ENCODE measurements at places on chromosomes 12 and 14. TPM values are rescaled to one million over a fixed set of nuclear protein-coding genes. Genes with fewer than 3 reads are reported as not detected.

DNA sequence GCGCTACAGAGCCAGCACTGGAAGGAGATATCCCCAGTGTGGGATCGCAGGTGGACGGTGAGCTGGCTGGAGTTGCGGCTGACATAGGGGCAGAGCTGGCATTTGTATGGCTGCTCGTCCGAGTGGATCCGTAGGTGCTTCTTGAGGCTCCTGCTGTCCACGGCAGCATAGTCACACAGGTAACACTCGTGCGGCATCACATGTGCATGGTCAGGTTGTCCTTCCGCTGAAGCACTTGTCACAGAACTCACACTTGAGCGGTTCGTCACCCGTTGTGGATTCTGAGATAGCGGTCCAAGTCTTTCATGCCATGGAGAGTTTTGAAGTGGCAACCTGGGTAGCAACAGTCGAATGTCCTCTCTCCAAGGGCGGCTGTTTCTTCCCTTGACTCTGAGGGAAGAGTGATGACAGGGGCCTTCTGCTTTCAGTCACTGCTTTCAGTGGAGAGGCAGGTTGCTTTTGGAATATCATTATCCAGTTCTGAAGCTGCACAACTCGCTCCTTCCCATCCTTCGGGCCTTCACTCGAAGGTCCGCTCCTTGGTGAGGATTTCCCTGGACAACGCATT is 37.0 kb upstream of the SAV1 start:
- no peak for DNase-seq

DNA sequence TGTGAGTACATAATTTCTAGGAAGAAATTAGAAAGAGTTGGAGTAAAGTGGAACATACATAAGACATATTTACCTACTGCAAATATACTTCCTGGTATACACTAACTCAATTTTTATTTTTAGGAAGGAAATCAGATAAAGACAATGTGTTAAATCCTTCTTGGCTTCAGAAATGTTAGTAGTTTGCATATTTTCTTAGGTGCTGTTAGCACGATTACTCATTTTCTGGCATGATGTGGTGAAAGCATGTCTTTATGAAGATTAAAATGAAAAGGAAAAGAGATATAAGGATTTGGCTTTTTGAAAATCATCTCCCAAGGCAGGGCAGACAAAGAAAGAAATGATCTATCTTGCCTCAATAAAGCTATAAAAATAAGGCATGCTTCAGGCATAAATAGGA is 287.6 kb upstream of the E2F7 start:
- DNase-seq = no peak

DNA sequence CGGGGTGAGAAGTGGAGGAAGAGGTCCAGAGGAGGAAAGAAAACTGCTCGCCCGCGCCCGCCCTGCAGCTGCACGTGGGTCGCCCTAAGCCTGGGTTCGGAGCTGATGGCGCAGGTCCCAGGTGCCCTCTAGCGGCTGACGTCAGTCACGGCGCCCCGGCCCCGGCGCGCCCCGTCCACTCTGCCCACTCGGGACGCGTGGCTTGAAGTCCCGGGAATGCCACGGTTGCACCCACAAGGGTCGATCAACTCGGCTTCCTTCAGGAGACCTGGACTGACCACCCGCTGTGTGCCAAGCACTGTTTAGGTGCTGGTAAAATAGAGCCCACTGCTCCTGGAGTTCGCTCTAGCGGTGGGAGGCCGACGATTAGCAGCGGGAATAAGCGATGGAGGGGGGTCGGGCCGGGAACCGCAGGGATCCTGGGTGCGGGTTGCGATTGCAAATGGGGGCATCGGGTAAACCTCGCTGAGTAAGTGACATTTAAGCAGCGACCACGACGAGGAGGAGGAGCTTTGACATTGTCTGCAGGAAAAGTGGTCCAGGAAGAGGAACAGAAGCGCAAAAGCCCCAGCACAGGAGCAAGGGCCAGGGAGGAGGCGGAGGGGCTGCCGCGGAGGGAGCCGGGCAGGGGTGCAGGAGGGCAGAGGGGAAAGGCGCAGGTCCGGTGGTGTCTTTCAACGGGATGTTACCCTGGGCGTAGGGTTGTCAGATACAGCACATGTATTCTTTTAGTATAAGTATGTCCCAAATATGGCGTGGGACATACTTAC is 5.1 kb upstream of the ZNF839 start:
- peak; percentile 75 for DNase-seq

DNA sequence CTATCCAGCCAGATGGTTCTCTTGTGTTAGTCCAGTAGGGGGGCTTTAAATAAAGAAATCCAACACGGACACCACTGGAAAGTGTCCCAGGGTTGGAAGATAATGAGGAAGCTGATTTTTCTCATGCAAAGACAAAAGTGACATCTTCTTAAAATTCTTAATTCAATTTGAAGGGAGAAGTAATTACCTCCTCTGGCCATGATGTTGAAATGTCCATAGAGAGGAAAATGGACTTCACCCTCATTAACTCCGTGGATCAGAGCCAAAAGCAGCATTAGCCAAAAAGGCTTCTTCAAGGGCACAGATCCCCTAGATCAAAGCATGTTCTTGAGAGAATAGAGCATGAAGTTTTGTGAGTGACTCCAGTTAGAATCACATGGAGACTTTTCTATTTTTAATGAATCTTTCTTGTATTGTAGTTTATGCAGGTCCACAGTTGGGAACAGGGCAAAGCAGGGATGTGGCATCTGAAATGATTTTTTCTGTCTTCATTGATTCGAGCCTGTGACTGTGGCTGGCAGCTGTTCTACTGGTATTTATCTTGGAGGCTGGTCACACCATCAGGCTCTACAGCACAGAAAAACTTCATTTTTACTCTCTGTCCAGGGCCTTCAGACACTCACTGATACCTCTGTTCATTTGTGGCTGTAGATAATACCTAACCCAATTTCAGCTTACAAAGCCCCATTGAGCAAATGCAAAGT is 1002.5 kb downstream of the AACS start:
- no peak for DNase-seq

GRCh38 chr14:90179357-90179756 is 77.0 kb upstream of the PSMC1 start:
- no peak for DNase-seq

GRCh38 chr12:31524791-31525495 is 66.0 kb downstream of the DENND5B start:
- no peak for DNase-seq

DNA sequence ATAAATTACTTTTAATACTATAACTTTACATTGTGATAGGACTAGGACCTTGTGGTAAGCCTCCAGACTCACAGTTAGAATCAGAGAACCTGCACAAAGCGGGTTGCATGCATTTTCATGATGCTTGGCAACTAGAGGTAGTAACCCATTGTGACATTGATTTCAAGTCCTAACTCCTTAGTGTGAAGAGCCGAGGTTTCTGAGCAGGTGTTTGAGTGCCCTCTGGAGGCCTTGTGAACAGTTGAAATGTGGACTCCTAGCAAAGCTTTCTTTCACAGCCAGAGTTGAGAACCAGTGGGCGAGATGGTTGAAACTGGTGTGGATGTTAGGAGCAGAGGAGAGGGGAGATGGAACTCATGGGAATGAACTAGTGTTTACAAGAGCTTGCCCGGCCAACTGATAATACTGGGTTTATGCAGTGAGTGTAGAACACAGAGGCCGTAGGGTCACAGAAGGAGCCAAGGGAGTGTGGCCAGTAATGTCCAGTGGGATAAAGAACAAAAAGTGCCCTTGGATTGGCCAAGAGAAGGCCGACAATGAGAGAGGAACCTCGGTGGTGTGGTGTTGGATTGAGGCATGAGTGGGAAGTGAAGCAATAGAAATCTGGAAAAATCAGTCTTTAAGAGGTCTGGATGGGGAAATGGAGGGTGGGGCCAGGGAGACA is 10.9 kb downstream of the ZNF664 start:
- peak; percentile 68 for DNase-seq

- DNase-seq = no peak
Measured at GRCh38 chr12:96198965-96199364, 4.8 kb downstream of the ELK3 start.

DNA sequence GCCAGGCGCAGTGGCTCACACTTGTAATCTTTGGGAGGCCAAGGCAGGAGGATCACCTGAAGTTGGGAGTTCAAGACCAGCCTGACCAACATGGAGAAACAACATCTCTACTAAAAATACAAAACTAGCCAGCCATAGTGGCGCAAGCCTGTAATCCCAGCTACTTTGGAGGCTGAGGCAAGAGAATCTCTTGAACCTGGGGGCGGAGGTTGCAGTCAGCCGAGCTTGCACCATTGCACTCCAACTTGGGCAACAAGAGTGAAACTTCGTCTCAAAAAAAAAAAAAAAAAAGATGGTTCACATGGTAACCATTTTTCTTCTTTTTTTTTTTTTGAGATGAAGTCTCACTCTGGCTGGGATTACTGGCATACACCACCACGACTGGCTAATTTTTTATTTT is 35.3 kb downstream of the SLC2A14 start:
- DNase-seq = no peak

- no peak for DNase-seq
Measured at GRCh38 chr12:124004233-124004875, 31.3 kb downstream of the ZNF664 start.

GRCh38 chr12:124422570-124423523 is 128.0 kb downstream of the RFLNA start:
- no peak for DNase-seq

DNA sequence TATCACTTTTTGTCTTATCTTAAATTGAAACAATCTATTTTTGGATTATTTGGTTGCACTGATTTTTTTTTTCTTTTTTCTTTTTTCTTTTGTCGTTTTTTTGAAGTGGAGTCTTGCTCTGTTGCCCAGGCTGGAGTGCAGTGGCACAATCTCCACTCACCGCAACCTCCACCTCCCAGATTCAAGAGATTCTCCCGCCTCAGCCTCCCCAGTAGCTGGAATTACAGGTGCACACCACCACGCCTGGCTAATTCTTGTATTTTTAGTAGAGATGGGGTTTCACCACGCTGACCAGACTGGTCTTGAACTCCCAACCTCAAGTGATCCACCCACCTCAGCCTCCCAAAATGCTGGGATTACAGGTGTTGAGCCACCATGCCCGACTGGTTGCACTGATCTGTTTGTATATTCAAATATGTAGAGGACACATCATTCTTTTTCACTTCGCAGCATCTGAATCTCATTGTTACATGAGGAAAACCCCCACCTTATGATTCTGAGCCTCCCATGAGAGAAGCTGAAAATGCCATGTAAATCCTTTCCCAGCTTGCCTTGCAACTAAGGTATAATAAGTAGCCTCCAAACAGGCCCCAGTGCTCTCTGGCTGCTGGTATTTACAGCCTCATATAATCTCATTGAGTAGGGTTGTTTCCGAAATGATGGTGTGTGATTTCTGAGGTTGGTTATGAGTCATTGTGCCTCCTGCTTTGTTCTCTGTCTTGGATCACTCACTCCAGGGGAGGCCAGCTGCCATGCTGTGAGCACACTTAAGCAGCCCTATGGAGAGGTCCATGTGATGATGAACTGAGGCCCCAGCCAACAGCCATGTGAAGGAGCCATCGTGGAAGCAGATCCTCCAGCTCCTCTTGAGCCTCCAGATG is 5.2 kb upstream of the HSP90B1 start:
- no peak for DNase-seq

GRCh38 chr12:55659486-55660385 is 23.0 kb downstream of the OR10P1 start:
- DNase-seq = no peak

- no peak for DNase-seq
Measured at GRCh38 chr12:130227641-130228040, 65.4 kb downstream of the FZD10 start.

DNA sequence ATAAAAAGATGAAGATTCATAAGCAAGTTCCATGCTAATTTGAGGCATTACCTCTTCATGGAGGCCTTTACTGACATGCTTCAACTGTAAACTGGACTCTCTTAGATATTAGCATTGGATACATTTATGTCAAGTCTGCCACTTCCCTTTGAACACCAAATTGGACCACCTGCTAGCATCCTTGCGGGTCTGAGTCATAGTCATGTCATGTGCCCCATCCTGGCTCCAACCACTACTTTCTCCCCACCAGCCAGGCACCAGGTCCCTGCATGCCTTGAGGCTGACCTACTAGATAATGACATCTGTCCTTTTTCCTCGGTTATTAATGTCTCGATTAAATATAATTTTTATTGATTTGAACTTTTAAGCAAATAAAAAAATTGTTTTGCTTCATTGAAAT is 32.9 kb upstream of the EEA1 start:
- no peak for DNase-seq

DNA sequence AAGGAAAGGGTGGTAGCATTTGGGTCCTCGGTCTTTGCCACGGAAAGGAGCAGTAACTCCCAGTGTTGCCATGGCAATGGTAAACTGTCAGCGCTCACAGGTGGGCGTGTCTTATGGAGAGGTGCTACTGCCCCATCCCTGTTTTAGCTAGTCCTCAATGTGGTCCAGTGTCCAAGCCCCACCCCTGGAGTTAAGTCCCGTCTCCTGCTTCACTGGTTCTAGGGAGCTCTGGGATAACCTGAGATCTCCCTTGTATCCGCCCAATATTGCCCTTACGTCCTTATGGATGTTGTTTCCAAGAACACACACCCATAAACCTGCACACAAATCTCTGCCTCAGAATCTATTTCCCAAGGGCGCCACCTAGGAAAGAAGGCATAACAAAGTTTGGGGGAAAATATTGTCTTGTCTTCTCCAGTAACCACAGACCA is 64.2 kb downstream of the SPRING1 start:
- DNase-seq = no peak

- DNase-seq = no peak
Measured at GRCh38 chr14:100526057-100526456, 61.2 kb downstream of the BEGAIN start.

GRCh38 chr14:37595809-37596621 is 586 bp downstream of the TTC6 start:
- no peak for DNase-seq

GRCh38 chr14:61609884-61610283 is 85.4 kb upstream of the HIF1A start:
- DNase-seq = no peak

GRCh38 chr14:21104448-21105060 is 3.7 kb downstream of the TMEM253 start:
- DNase-seq = no peak

Gene AKAP5
- polyA plus RNA-seq = 8.4 TPM

Gene PSMB11
- not detected for polyA plus RNA-seq

Gene KRT83
- not detected for polyA plus RNA-seq

Gene PYGL
- 20.1 TPM for polyA plus RNA-seq

Gene CD163
- polyA plus RNA-seq = 8.7 TPM

Gene KRT78
- not detected for polyA plus RNA-seq

Gene ANKS1B
- polyA plus RNA-seq = 5.2 TPM
